ENCODE measurements at places on chromosomes 2 and 18.

GRCh38 chr2:77270433-77270832 is 251.7 kb downstream of the LRRTM4 start:
- no peak for DNase-seq

DNA sequence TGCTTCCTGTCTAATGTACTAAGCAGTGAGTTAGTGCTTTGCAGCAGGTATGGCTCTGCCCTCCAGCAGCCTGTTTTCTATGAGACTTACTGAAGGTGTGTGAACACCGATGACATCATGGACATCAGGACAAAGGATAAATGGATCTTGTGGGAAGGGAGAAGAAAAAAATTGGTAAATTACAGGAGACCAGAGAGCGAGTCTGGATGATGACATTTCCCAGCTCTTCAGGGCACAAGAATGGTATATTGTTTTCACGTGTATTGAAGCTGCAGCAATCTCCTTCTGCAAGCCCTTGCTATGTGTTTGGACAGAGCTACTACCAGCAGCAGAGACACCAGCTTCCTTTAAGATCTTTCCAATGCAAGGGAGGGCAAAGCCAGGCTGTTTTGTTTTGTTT is 47.2 kb downstream of the DCC start:
- DNase-seq: no peak

- no peak for DNase-seq
These were observed 30.2 kb upstream of the DOCK10 start for GRCh38 chr2:225072444-225072843.

DNA sequence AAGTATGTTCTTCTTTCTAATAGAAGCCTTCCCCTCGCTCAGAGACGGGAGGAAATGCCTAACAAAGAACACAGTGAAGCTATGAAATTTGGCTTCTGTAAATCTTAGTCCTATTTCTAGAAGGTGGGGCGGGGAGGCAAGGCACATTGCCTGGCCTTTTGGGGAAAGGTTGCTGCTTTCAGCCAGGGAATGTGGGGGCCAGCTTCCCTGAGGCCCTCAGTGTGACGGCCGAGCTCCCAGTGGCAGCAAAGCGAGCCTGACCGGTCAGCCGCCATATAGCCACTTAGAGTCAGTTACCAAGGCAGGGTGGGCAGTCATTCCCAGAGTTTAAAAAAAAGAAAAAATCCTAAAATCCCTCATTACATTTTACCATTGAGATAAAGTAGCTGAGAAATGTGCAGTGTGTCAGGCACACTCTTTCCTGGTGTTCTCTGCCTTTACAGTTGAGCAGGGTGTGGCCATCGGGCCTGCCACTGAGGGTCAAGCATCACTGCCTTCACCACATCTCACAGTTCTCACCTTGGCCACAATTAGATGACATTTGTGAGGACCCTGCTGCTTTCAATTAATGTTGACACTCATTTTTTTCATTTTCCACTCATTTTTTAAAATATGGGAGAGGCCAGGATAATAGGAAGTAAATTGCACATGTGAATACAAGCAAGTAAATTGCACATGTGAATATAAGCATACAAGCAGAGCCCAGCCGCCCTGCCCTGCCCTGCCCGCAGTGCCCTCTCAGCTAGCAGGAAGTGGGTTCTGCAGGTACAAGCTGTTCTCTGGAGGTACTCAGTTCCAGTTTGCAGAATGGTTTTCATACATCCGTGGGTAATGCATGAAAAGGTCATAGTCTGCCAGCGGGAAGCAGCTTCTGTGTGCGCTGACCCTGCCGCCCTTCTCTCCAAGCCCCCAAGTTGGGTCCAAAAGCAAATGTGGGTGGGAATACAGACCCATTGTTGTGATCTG is 76.9 kb downstream of the WDSUB1 start:
- no peak for DNase-seq

GRCh38 chr18:41378598-41378997 is 576.4 kb upstream of the PIK3C3 start:
- DNase-seq: peak; percentile 48

DNA sequence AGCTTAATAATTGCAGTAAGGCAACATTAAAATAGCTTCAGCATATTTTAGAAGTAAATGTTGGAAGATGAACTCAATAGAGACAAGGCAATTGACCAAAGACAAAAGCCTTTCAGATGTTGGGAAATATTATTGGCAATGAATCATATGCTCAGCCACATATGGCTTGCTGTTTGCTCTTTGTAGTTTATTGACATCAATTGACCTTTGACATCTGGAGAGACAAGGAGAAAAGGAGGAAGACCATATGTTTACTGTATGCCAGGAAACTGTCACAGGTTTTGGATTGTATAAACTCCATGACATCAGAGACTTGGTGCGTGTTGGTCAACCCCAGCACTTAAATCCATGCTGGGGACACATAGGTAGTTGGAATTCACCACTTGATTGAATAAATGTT is 60.6 kb upstream of the SLC16A14 start:
- DNase-seq: no peak

DNA sequence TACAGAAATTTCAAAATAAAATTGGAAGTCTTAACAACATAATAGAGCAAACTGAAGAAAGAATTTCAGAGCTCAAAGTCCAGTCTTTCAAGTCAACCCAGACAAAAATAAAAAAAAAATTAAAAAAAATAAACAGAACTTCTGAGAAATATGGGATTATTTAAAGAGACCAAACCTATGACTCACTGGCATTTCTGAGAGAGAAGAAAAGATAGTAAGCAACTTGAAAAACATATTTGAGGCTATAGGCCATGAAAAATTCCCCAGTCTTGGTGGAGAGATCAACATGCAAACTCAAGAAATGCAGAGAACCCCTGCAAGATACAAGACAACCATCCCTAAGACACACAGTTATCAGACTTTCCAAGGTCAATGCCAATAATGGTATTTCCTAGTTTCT is 167.4 kb downstream of the RNF144A start:
- no peak for DNase-seq

DNA sequence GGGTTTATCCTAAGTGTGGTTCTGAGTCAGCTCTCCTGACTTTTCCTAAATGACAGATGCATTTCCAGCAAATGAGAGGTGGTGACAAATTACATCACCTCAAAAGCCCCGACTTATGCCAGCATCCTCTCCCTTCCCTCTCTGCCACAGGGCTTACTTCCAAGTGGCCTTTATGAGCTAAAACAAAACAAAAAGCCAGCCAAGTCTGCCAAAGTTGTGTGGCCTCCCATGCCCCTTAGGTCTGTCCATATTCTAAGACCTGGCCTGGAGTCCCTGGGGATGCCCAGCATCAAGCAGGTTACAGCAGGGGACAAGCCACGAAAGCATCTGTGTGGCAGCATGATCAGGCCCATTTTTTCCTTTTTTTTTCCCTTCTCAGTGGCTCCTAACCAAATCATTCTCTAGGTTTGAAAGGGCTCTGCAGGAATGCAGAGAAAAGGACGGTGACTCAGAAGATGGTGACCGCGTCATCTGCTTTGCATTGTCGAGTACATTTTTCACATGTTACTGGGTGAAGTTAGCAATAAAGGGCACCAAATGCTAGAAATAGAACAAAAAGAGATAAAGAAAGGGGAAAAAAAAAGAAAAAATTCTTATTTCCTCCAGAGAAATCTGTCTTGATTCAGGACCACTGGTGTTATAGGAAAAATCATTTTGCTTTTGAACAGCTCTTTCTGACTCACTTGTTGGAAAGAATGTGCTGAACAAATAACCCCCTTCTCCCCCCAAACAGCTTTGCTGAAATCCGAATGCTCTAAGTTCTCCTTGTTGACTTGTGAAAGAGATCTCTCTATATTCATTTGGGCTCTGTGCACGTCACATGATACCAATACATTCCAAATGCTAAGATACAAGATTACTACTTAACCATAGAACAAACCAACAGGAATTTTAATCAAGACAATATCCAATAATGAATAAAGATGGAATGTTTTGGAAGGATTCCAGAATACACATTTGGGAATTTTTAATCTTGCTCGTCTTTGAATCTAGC is 178.7 kb downstream of the EN1 start:
- DNase-seq: no peak

DNA sequence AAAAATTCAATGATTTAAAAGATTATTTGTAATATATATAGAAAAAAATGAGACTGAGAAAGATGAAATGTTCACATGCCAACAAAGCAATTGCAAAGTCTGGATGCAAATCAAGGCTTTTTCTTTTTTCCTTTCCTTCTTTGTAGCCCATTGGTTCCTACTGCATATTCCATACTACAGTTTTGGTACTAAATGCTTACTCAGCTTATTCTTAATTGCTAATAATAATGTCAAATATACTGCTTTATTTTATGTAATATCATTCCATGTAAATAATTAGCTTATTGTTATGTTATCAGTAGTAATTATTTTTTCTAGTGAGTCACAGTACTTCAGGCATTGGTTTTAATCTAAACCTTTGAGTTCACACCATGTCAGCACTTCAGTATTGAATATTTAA is 407.4 kb upstream of the LRRTM1 start:
- DNase-seq: no peak

GRCh38 chr2:215020283-215020682 is 118.1 kb downstream of the ABCA12 start:
- DNase-seq: no peak

DNA sequence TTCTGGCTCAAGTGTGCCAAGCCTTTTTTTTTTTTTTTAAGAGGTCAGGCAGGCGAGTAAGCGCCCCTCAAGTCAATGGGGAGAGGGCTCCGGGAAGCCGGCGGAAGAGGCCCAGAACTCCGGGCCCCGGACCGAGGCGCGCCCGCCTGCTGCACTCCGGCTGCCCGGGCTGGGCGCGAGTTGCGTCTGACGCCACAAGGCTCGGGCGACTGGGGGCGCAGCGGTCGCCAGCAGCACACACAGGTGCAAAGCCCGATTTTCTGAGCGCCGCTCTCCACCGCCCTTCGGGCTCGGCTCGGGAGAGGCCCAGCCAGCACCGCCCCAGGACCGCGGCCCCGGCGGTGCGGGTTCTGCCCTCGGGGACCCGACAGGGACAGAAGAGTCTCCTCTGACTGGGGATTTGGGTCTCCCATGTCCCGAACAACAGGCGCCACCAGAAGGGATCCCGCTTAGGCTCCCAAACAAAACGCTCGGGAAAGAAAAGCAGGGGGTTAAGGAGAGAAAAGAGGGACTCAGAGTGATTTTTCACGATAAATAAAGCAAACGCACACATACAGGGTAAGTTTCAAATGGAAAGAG is 787 bp downstream of the ERBB4 start:
- DNase-seq: peak; percentile 66

- no peak for DNase-seq
These were observed 533 bp downstream of the DHX57 start for GRCh38 chr2:38875227-38875575.

GRCh38 chr2:170598067-170598395 is 117.1 kb upstream of the SP5 start:
- no peak for DNase-seq

DNA sequence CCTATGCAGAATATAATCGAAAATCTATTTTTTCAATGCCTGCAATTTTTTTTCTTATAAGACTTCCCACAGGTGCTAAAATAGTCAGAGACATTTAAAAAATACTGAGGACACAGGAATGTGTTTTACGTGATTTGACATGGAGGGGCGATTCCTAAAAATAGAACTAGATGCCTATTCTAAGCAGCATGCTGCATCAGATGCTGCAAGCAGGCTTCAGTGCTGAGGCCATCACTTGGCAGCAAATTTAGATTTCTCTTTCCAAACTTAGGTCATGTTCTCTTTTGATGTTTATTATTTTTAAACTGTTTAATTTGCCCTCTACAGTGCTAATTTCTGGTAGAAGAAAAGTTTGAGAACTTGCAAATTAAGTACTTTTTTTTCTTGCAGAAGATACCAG is 43.7 kb upstream of the NCK2 start:
- no peak for DNase-seq

GRCh38 chr2:2719015-2719414 is 387.9 kb upstream of the MYT1L start:
- DNase-seq: no peak

GRCh38 chr18:42268798-42269197 is 313.8 kb downstream of the PIK3C3 start:
- no peak for DNase-seq

DNA sequence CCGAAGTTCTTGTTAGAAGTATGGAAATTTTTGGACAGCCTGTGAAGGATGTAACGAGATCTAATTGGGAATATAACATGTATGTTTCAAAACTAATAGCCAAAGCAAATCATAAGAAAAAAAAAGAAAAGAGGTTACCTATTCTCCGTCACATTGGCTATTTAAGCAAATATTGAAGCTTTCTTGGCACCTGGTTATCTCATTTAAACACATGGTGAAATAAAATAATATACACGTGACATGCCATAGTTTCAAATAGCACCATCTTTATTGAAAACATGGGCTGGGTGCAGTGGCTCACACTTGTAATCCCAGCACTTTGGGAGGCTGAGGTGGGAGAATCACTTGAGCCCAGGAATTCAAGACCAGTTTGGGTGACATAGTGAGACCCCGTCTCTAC is 56.7 kb downstream of the ZEB2 start:
- DNase-seq: no peak

- DNase-seq: no peak
These were observed 21.6 kb downstream of the DCDC2C start for GRCh38 chr2:3725002-3725401.

- no peak for DNase-seq
These were observed 31.1 kb downstream of the EFR3B start for GRCh38 chr2:25073025-25073424.

DNA sequence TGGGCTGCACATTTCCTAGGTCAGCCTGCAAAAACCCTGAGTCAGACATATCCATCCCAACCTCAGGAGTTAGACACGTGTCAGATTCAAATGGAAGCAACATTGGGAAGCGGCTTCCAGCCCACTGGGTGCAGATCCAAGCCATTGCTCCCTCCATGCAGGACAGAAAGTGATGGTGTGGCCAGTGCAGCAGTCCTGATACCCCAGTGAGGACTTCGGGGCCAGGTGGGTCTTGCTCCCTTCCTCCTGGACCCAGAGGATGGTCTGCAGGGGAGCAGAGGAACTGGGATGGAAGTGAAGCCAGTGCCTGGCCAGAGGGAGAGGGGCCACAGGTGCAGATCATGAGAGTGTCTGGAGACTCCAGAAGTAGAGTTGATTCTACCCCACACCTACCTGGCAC is 252.0 kb downstream of the FAM210A start:
- DNase-seq: no peak
